ENCODE measurements at places on chromosomes 11 and 22.

GRCh38 chr11:134759855-134760254, 347.8 kb upstream of the B3GAT1 start:
- DNase-seq, result no peak

DNA sequence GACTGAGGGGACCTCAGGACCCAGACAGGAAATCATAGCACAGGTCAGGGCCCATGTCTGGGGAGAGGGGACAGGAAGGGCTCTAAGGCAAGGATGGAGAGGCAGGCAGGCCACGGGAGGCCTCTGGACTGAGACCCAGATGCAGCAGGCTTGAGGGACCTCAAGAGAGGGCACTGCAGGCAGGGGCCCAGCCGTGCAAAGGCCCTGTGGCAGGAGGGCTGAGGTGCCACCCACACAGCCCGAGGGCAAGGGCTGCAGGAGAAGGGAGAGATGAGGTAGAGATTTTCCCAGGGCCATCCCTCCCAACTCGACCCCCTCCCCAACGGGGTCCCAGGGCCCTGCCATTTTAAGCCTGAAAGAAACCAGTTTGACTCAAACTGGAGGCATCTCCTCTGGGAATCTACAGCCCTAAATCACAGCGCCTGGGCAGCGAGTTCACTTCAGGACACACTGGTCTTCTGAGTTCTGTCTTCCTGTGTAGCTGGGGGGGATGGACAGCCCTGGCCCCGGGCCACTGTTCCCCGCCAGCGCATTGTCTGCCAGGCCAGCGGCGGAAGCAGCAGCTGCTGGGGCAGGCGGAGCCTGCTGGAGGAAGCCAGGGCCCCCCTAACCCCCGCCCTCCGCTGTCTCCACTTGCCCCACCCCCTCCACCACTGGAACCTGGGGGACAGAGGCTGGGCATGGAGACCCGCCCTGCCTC, 20.3 kb upstream of the WNT7B start:
- DNase-seq, result no peak

- DNase-seq, result no peak
Measured at GRCh38 chr11:86641537-86642261, 30.7 kb downstream of the ME3 start.

DNA sequence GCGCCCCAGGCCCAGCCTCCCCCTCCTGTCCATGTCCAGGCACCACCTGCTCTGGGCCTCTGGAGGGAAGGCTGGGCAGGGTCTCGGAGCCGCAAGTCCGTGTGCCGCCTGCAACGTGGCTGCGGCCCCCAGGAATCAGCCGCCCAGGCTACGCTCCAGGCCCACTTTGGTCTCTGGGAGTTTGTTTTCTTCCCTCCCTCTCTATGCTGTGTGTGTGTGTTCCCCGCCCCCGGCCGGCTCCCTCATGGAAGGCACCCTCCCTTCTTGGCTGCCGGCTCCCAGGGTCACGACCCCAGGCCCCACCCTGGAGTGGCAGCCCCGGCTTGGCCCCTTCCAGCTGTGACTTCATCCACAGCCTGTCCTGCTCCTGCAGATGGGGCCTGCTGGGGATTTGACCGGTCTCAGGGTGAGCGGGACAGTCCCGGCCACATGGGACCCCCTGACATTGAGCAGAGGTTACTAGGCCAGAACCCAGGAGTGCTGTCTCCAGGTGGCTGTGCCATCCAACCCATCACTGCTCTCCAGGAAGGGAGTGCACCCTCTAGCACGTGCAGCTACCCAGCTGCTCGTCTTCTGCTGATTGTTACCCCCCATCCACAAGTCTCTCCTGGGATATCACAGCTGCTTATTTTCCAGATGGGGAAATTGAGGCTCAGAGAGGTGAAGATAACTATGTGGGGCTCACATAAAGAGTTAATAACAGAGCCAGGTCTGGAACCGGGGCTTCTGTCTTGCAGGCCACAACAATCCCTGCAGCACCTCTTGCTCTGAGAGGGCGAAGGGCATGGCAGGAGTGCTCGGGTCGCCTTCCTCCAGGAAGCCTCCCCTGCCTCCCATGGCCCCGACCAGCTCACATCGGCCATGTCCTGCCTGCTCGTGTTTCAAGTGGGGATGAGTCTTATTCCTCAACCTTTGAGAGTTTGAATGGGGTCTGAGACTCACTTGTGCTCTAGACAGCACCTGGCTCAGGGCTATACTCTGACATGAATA, 2.8 kb upstream of the LIF start:
- no peak for DNase-seq

GRCh38 chr22:25403811-25404471, 160.5 kb upstream of the GRK3 start:
- no peak for DNase-seq

DNA sequence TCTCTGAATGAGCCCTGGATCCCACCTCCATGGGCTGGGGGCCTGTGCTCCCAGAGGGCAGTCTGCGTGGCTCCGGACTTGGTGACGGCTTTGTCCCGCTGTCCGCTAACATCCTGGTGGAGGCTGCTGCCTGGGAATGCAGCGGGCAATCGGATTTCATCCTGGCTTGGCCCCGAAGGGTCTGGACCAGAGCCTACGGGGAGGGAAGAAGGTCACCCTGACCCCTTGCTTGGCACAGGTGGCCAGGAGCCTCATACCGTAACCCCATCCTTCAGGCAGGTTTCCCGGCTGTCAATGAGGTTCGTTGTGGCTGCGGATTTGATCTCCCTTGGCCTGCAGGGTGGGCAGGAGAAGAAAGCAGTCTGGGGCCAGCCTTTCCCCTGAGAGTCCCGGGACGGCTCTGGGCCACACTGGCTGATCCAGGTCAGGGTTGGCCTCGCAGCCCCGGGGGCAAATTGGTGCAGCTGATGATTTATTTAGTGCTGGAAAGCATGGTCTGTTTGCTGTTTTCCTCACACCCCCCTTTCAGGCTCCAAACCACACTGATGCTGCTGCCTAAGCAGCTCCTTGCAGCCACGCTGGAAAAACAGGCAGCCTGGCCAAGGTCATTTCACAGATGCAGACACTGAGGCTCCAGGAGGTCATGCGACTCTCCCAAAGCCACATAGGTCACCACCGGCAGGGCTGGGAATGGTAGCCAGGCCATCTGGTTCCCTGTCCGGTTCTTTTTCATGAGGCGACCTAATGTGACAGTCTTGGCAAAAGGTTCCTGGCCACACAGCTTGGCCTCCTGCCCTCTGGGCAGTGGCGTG, 15.0 kb downstream of the PRDM11 start:
- DNase-seq, result no peak

Data from stimulated activated CD4-positive, alpha-beta T cell treated with anti-CD3 and anti-CD28 coated beads, TNF-alpha, amount 100 ng/mL, for 1 hour (primary cell).